ENCODE measurements at places on chromosomes 16 and 17. TPM values are rescaled to one million over a fixed set of nuclear protein-coding genes. Genes with fewer than 3 reads are reported as not detected.

KRTAP9-2 gene
- total RNA-seq, result not detected

GNAO1 gene
- total RNA-seq, result 14.6 TPM

USH1G gene
- 0.19 TPM for total RNA-seq

GRCh38 chr17:76353004-76353598 lies 615 bp downstream of the PRPSAP1 start:
- no peaks in the 10 kb centered on the region for H3K27me3 ChIP-seq
- DNase-seq, result no peak
- peak overlapping the region; percentile 95 for H3K4me3 ChIP-seq
- peaks cover 18% of the 10 kb centered on the region for H3K4me1 ChIP-seq

DNA sequence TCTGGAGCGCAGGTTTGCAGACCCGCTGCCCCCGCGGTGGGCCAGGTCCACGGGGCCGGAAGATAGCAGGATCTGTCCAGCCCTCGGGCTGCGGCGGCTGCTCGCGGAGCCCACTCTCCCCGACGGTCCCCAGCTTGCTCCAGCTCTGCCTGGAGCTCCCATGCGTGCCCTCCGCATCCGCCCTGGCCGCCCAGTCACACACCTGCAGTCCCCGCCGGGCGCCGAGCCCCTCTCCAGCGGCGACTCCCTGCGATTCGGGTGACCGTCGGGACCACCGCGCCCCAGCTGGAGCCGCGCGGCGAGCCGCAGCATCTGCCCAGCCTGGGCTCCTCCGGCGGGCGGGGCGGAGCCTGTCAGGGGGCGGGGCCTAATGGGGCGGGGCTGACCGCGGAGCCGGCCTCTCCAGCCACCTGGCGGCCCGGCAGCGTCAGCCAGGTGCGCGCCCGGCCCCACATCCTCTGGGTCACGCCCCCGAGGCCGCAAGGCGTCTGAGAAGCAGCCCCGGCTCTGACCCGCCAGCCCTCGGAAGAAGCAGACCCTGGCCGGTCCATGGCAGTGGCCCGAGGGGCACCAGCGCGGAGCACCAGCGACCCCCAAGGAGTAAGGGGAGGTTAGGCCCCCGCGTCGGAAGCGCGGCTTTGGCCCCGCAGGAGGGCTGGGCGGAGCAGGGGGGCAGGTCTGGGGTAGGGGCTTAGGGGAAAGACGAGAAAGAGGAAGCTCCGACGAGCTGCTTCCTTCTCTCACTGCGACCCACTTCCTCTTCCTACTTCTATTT lies at the start of gene PIK3R5:
TSS of gene PIK3R5 (minus strand) at position 314 of the 775 bp plus-strand sequence. CDS start 54,213 bp downstream, outside the sequence.
- H3K27me3 ChIP-seq, result peaks cover 63% of the 10 kb centered on the region
- peak; percentile 78 for DNase-seq
- no peaks in the 10 kb centered on the region for H3K4me1 ChIP-seq
- peaks cover 2% of the 10 kb centered on the region for H3K36me3 ChIP-seq

GRCh38 chr17:2438823-2439222 lies 38.0 kb upstream of the MNT start:
- H3K4me3 ChIP-seq, result no peak overlapping the region
- H3K27ac ChIP-seq, result no peak overlapping the region
- peaks cover 20% of the 10 kb centered on the region for H3K4me1 ChIP-seq
- DNase-seq, result no peak
- H3K27me3 ChIP-seq, result no peaks in the 10 kb centered on the region
- peaks cover 29% of the 10 kb centered on the region for H3K36me3 ChIP-seq

DNA sequence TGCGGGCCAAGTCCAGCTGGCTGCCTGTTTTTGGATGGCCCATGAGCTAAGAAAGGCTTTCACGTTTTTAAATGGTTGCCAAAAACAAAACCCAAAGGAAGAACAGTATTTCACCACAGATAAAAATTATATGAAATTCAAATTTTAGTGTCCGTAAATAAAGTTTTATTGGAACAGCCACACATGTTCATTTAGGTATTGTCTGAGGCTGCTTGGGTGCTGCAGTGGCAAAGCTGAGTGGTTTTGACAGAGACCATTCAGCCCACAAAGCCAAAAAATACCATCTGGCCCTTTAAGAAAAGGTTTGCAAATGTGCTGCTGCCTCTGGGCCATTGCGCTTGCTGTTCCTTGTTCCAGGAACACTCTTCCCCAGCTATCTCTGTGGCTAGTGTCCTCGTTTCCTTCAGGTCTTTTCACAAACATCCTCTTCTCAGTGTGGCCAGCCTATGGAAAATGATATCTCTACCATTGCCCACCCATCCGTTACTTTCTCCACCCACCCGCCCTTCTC lies 232.9 kb upstream of the CIBAR2 start:
- H3K36me3 ChIP-seq, result no peaks in the 10 kb centered on the region
- H3K4me3 ChIP-seq, result no peak overlapping the region
- DNase-seq, result no peak
- peaks cover 5% of the 10 kb centered on the region for H3K27me3 ChIP-seq
